Stimulated activated CD4-positive, alpha-beta T cell treated with anti-CD3 and anti-CD28 coated beads, Interleukin-4, amount 100 ng/mL, for 4 hours (primary cell): ENCODE measurements at places on chromosomes 4 and X.

GRCh38 chrX:71081330-71082123 is 13.4 kb upstream of the SNX12 start:
- DNase-seq: no peak

GRCh38 chr4:124202099-124202498 is 510.4 kb downstream of the ANKRD50 start:
- no peak for DNase-seq

DNA sequence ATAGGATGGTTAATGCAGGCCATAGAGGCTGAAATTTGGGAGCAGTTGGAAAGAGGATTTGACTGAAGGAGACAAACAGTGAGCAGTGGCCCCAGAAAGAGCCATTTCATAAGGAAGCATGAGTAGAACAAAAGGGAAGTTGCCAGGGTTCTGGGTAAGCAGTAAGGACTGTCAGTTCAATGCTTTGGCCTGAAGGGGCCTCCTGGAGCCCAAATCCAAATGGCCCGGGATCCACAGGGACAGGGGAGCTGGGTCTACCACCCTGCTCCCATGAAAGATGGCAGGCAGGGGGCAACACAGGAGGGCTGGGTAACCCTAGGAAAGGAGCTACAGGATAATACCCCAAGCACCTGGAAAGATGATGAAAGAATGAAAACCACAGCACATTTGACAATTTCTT is 4.1 kb upstream of the INTS6L start:
- DNase-seq: no peak

DNA sequence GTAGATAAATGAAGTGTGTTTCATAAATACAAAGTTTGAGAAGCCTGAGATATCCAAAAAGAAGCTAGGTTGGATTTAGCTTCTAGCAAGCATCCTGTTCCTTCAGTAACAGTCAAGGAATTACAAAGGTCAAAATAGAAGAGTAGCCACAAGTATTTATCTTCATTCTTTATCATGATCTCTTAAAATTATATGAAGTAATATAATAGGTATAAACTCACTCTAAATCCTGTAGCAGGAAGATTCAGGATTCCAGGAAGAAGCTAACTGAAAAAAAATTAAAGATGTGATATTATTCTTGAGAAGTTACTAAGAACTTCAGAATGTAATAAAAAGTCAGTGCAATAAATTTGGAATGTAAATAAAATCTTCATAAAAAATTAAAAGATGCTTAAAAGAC is 31.1 kb upstream of the RXFP1 start:
- DNase-seq: no peak

DNA sequence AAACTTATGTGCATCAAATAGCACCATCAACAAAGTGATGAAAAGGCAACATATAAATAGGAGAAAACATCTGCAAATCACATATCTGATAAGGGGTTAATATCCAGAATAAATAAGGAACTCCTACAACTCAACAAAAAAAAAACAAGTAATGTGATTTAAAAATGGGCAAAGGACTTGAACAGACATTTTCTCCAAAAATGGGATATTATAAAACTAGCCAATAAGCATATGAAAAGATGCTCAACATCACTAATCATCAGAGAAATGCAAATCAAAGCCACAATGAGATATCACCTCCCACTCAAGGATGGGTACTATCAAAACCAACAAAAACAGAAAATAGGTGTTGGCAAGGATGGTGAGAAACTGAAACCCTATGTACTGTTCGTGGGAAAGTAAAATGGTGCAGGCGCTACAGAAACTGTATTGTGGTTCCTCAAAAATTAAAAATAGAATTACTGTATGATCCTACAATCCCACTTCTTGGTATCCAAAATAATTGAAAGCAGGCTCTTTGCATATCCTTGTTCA is 2.4 kb downstream of the DNAJB14 start:
- DNase-seq: no peak

- DNase-seq: no peak
Observed at GRCh38 chrX:46386511-46386910, 158.7 kb downstream of the ZNF674 start.

DNA sequence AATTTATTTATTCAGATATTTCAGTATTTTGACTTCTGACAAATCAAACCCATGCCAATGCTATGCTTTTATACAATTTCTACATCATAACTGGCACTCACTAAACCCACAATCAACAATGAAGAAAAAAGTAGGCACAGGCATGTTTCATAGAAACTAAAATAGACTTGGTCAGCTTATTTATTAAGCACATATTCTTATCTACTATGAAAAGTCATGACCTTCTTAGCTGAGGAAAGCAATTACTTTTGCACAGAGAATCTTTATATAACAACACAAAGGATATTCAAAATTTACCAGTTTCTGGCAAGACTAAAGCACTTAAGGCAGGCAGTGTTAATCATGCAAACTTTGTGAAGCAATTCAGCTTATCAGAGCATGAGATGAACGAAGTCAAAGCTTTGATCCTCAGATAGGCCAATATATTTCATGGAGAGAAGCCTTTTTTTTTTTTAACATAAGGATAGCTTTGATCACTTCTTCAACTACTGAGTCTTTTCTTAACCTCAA is 490.6 kb downstream of the INPP4B start:
- no peak for DNase-seq

GRCh38 chrX:114930227-114930626 is 87.2 kb downstream of the IL13RA2 start:
- no peak for DNase-seq

DNA sequence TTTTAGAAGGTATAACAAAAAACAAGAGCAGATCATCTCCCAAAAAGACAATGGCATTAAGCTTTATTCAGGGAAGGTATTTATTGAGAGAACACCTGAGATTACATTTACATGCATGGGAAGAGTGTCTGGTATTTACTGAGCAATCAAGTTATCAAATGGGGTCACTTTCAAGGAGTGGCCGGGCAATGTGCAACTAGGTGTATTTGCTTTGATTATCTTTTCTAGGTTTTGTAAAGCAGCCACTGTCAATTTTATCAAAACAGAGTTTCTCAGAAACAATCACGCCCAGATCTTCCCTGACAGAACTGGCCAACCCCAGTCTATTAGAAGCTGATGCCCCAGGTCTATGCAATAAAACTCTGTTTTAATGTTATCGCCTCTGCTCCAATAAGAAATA is 169.5 kb downstream of the GLRA2 start:
- DNase-seq: no peak

DNA sequence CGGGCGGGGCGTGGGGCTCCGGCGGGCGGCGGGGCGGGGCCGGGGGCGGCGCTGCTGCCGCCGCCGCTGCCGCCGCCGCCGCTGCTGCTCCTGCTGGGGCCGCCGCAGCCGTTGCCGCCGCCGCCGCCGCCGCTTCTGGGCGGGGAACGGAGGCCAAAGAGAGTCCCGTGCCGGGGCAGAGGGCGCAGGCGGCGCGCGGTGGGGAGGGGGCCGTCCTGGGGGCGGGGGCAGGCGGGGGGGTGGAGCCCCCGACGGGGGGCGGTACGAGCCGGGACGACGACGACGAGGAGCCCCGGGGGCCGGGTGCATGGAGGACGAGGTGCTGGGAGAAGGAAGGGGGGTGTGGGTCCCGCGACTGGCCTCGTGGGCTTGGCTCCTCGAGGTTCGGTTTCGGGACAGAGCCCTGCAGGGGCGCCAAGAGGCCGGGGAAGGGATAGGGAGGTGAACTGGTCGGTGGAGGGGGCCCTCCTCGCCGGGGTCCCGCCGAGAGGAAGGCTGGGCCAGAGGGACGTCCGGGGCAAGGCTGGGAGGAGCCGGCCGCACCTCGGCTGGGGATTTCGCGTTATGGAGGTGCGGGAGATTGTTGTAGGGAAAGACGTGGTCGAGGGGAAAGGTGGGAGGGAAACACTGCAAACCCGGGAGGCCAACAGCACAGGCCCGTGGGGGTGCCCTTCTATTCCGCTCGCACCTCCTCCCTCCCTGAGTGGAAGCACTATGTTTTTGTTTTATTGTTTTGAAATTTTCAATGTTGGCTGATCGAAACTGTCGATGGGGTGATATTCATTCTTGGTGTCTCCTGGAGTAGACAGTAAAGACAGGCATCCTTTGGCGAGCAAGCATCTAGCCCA is 1.9 kb downstream of the BCORL1 start:
- no peak for DNase-seq

GRCh38 chrX:1451661-1452515 is 821 bp downstream of the ASMTL start:
- DNase-seq: no peak

DNA sequence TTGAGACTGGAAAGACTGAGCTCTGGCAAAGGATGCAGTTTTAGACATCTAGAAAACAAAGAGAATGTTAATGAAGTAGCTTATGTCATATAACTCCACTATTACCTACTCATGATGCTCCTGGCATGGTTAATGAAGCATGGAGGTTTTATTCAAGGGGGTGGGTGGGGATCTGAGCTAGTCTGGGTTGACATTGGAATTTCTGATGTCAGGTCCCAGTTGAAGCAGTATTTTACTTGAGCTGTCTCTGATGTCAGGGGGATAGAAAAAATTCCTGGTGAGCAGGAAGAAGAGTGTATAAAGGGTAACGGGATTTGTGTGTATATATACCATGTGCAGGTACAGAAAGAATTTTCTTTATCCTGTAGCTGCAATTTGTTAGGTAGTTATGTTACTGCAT is 102.0 kb downstream of the ELOVL6 start:
- no peak for DNase-seq

- no peak for DNase-seq
Observed at GRCh38 chr4:27397886-27398285, 537.2 kb downstream of the STIM2 start.

DNA sequence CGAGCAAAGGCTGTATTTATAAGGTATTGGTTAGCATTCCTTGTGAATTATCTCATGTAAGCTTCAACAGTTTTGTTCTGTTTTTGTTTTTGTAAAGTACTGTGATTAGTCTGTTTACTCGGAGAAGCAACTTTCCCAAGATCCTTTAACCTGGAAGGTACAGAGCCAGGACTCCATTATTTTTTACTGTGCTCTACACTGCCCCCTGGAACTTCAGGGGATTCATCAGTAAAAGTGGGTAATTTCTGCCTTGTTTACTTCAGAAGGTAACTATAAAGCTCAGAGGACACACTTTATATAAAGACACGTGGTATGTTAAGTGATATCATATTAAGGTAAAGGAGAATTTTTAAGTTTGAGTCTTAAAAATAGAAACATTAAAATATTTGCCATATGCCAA is 124.9 kb downstream of the IQCM start:
- DNase-seq: no peak

- no peak for DNase-seq
Observed at GRCh38 chr4:77120886-77121508, 36.0 kb upstream of the CCNG2 start.

GRCh38 chrX:39946822-39947221 is 150.9 kb downstream of the BCOR start:
- DNase-seq: no peak

DNA sequence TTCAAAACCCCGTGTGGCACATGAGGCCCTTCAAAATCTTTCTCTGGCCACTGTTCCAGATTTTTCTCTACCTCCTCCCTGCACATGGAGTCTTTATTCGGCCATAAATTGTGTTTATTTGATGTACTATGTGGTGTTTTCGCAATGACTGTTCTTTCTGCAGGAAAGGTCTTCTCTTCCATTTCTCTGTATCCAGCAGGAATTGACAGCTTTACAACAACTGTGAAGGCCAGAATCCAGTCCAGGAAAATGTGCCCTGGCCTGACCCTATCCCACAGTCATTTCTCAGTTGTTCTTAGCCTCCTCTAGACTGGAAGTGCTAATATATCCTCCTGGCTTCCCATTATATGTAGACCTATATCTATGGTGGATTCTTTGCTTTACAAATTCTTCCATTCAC is 191.4 kb downstream of the COL25A1 start:
- DNase-seq: no peak

GRCh38 chr4:137905930-137906329 is 336.2 kb downstream of the SLC7A11 start:
- DNase-seq: no peak

DNA sequence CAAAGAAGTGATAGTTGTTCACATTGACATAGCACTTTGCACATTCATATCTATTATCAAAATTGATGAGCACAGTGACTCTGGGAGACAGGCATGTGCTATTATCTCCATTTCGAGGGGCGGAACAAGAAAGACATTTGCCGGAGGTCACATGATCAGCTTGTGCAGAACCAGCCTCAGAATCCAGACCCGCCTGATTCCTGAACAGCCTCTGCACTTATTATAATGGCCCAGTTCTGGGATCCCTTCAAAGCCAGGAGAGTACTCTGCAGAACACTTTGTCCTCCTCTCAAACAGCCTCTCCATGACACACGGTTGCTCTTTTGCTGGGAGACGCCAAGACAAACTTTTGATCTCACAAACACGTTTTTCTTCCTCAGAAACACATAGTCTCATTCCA is 48.4 kb downstream of the RWDD4 start:
- DNase-seq: no peak

DNA sequence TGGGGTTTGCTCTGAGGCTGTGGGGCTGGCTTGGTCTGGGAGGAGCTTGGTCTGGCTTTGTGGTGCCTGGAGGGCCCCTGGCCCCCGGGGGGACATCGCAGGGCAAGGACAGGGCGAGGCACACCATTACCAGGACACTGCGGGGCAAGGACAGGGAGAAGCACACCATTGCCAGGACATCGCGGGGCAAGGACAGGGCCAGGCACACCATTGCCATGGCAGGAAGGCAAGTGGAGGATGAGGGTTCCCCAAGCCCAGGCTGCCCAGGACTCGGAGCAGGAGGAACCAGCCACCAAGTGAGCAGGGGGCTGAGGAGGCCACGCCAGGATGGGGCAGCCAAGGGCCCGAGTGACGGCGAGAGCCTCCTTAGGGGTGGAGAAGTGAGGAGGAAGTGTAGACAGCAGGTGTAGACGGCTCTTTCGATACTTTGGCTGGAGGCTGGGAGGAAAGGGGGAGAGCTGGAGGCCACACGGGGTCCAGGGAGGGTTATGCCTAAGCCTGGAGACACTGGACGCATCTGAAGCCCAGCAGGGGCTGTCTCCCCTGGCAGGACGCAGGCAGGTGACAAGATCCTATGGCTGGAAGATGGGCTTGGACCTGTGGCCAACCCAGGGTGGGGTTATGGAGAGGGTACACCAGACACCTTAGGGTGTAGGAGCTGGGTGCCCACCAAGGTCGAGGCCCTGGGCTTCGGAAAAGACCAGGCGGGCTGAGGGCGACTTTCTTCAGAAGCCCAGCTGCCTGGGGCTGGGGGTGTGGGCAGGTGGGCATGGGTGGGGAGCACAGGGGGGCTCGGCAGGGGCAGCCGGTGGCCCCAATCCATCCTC is 7.3 kb downstream of the NKX1-1 start:
- DNase-seq: no peak

GRCh38 chr4:133156556-133156955 is 7.5 kb downstream of the PCDH10 start:
- no peak for DNase-seq

GRCh38 chr4:40350627-40351227 is 15.6 kb downstream of the CHRNA9 start:
- DNase-seq: no peak

GRCh38 chr4:171813526-171814250 is 484 bp downstream of the GALNTL6 start:
- DNase-seq: no peak
